COR-L47 (cell line): ENCODE measurements at places on chromosomes 1 and 21.

DNA sequence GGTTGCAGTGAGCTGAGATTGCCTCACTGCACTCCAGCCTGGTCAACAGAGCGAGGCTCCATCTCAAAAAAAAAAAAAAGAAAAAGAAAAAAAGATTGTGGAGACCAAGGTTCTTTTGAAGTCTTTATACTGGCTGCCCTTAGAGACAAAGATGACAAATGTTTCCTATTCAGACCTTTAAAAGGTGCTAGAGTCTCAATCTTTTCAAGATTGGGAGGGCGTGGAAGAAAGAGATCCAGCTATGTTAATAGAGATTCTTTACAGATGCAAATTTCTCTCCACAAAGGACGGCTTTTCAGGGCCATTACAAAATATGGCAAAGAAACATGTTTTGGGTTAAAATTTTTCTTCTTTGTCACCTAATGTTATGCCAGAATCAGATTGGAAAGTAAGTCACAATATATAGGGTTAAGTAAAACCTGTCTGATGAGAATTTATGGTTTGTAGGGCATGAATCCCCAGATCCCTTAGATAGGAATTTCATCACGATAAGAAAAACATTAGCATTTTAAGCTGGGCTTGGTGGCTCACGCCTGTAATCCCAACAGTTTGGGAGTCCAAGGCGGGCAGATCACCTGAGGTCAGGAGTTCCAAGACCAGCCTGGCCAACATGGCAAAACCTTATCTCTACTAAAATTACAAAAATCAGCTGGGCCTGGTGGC, 13.0 kb upstream of the MORC3 start:
- no peak for DNase-seq

DNA sequence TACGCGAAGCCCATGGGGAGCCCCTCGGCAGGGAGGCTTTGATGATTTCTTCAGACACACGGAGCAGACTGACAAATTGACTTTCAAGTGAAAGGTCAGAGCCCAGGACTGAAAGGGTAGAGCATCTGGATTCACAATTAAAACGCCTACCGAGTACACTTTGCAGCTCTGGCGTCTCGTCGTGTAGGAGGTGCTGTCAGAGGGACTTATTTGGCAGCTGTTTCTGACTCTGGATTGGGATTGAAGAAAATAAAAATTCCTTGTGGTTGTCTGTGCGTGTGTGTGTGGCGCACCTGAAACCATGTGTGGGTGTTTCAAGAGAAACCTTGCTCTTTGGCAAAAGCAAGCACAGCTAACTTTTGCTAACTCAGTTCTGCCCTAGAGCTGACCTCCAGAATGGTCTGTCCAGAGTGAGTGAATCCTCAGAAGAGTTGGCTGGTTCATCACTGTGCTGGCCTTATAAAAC, 348.7 kb downstream of the HLX start:
- no peak for DNase-seq

- DNase-seq, result no peak
These were observed 373.8 kb downstream of the LMO4 start for GRCh38 chr1:87702455-87702854.

DNA sequence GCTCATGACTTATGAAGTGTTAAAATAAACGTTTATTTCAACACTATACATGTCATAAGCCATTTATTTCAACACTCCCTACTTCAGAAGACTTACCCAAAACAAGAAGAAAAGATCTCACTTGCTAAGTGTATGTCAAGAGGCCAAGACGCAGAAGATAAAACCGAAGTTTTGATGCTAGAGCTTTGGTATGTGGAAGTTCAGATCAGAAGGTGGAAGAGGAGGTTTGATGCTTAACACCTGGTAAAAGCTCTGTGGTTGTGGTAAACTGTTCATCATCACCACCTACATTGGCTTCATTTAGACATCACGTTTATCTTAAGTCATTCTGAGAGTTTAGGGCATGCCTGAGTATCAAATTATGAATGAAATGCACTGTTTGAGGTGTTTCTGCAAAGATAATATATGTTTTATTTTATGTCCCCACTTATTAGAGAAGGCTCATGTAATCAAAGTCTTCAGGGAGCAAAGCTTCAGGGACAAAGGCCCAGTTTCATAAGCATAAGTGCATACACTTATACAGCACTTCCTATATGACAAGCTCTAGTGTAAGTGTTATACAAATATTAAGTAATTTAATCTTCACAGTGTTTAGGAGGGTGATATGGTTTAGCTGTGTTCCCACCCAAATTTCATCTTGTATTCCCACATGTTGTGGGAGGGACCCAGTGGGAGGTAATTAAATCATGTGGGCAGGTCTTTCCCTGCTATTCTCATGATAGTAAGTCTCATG, 533.3 kb downstream of the PTBP2 start:
- no peak for DNase-seq

DNA sequence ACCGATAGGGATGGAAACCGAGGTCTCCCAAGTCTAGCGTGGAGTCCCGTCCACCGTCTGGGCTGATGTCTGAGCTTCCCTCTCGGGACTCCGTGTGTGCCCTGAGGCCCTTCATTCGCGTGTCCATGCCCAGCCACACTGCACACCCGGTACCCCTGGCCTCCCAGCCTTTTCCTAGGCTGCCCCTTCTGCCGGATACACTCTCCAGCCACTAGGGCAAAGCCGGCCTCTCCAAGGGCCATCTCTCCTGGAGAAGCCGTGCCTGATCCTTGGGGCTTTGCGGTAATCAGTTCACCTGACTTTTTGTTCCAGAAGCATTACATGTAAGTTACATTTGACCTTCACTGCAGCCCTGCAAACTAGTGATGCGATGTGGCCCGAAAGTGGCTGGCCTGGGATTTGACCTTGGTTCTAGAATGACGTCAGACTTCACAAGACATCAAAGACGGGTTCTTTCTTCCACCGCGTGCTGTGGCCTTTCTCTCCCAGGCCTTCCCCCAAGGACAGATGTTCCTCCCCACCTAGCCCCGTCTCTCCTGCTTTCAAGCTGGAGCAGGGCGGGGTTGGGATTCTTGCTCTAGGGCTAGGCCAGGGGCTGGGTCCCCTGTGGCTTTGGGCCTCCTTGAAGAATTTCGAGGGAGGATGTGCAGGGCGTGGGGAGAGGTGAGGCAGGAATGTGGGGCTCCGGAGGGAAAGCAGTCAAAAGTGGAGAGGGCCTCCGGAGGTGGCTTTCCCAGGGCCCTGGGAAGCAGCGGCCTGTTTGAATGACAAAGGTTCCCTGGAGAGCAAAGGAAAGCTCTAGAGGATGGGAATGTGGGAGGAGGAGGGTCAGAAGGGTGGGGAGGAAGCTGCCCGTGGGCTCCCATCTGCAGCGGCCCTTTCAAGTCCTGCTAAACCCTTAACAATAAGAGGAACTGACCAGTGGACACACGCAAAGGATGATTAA, 49.7 kb upstream of the SLC2A1 start:
- no peak for DNase-seq

DNA sequence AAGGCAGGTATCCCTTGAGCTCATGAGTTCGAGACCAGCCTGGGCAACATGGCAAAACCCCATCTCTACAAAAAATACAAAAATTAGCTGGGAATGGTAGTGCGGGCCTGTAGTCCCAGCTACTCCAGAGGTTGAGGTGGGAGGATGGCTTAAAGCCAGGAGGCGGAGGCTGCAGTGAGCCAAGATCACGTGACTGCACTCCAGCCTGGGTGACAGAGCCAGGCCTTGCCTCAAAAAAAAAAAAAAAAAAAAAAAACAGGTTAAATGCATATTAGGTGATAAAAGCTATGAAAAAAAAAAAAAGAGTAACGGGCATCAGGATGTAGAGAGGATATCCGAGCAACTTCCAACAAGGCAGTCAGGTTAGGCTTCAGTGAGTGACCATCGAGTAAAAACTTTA, 2.8 kb upstream of the SRRM1 start:
- DNase-seq, result no peak
